Coronary artery (tissue), 2 donors: ENCODE measurements at places on chromosomes 2 and 18.

DNA sequence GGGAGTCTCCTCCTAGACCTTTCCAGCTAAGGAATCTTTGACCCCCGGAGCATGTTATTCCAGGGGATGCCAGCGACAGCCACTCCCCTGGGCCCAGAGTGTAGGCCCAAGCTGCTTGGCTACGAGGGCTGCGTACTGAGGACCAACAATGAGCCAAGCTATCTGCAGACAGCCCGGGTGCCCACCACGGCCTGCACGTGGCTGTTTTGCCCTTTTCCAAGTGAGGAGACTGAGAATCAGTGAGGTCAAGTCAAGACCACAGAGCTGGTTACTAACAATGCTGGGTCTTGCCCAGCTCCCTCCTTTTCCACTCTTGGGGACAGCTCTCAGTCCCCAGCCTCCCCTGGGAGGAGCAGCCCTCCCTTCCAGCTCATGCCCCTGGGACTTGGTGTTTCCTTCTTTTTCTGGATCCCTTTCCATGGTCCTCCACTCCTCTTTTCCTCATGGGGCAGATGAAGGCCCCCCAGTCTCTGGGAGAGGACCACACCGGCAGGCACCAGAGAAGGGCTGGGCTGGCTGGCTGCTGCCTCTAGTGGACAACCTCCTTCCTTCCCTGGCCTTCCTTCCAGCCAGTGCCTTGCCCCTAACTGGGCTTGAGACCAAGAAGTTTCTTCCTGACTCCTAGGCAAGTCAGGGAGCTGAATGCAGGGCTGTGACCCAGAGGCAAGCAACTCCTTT is 550 bp upstream of the MALL start:
- no peak for DNase-seq

DNA sequence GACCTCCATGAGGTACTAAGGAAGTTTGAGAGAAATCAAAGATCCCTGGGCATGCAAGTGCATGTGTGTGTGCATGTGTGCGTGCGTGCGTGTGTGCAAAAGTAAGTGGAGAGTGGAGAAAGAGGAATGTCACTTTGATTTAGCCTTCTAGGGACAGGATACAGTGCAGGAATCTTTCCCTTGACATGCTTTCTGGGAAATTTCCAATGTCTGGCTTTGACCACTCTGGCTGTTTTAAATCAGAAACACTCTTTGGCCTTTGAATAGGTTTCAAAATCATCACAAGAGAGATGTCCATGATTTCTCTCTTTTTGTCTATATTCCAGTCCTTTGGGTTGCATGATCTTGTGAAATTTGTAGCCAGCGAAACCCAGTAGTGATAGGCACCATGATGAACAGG is 162.0 kb downstream of the ALK start:
- no peak for DNase-seq

- DNase-seq = no peak
Observed at GRCh38 chr2:201242571-201243277, 17.6 kb upstream of the CASP8 start.

DNA sequence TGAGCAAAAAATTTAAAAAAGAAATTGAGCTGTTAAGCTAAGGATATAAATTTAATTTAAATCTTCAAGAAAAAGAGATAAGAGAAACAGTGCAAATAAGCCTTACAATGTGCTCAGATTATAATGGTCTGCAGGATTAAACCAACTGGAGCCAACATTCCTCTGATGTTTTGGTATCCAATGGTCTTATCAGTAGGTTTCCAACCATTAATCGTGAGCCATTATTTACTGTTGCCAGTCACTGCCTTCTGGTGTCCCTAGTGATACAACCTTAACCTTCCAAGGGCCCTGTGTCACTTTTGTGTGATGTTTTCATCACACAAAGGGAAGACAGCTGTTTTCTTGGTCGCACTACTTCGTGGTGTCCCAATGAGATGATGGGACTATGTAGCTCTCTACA is 134.5 kb upstream of the CTAGE1 start:
- DNase-seq = no peak

- DNase-seq = no peak
Observed at GRCh38 chr2:1884933-1885580, 140.7 kb upstream of the PXDN start.

DNA sequence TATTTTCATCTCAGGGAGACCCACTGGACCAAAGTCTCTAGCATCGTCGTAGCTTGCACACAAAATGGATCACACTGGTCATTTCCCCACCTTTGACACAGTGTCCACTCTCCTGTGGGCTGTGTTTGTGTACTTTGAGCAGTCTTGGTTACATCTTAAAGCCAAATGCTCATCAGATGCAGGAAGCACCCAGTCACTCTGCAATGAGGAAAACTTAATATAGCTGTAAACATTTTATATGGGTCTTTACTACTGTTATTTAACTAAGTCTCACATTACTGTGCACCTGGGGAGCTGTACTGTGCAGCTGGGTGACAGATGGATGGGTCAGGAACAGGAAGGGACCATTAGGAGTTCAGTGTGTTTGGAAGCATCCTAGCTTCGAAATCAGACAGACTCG is 109.0 kb upstream of the CXCR4 start:
- DNase-seq = no peak

DNA sequence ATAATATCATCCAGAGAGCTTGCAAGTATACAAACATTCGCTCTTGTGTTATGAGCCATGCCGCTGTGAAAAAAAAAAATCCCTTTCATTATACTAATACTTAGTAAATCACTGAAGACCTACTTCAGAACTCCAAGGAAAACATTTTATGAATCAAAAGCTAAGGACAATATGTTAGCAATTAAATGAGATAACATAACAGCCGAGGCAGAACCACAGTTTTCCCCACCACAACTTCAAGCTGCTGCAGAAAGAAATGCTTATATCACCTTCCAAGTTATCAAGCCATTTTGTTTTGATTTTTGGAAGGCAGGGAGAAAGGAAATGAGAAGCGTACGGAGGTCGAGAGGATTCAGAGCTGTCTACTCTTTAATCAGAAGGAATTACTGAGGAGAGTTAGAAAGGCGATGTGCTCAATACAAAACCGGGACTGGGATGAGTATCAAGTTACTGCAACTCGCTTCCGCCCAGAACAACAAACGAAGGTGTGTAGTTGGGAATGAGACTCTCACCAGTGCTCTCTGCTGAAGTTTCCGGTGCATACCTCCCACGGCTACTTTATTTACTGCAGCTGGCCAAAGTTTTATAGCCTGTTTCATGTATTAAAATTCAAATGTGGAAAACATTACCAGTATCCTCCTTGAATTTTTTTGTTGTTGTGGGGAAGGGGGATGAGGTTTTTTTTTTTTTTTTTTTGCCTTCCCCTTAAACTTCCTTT is 292.2 kb upstream of the CCDC68 start:
- no peak for DNase-seq

- no peak for DNase-seq
Observed at GRCh38 chr2:11659851-11660250, 10.1 kb downstream of the NTSR2 start.

DNA sequence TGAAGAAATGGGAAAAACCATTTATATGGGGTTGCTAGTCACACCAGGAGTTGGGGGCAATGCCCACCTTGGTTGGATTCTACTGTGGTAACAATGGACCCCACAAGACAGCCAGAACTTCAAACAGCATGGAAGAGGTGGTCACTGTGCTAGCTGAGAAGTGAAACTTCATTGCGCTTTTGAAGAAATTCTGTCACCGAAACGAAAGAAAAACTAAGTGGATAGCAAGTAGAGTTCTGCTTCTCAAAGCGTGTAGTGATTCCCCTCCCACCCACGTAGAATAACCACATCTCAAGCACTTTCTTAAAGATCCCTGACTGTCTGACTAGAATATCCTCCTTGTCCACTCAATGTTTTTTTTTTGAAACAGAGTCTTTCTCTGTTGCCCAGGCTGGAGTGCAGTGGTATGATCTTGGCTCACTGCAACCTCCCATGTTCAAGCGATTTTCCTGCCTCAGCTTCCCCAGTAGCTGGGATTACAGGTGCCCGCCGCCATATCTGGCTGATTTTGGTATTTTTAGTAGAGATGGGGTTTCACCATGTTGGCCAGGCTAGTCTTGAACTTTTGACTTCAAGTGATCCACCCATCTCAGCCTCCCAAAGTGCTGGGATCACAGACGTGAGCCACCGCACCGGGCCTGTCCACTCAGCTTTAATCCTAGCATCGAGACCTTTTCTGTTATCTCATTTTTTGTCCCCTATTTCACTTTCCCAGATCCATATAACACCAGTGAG is 30.1 kb upstream of the CCL20 start:
- no peak for DNase-seq

DNA sequence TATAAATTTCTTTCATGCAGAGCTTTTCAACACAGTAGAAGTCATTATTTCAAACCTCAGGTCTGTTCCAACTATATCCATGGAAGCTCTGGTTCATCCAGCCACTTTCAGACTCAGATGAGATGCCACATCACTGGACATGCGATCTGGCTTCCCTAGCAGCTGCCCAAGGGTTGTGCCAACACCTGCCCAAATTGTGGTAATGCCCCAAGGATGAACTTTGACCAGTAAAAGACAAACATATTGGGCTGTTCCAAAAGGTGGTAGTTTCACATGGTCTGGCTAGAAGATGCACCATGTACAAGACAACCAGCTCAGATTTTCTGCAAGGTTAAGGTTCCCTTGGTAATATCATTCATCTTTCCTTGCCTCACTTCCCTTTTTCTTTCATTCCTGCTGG is 101.9 kb downstream of the THADA start:
- no peak for DNase-seq

GRCh38 chr2:45935791-45936622 is 284.5 kb downstream of the PRKCE start:
- peak; percentile 98 for DNase-seq

GRCh38 chr2:60794271-60794863 is 38.3 kb downstream of the PAPOLG start:
- DNase-seq = no peak

GRCh38 chr18:37662546-37663339 is 97.1 kb upstream of the CELF4 start:
- no peak for DNase-seq

DNA sequence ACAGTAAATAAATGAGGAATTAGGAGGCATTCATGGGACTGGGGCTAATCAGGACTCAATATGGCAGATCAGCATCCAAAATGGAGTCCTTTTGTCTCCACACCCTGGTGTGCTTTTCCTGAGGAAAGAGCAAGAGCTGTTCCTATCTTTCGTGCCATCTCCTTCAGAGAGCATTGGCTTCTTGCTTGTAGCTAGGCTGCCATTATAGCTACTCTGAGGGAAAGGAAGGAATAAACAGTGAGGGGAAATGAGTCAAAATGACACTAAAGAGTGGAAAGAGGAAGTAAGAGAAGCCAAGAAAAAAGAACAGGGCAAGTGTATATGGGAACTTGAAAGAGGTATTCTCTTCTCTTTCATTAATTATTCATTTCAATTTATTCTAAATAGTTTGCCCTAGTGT is 8.4 kb upstream of the NMI start:
- DNase-seq = no peak

DNA sequence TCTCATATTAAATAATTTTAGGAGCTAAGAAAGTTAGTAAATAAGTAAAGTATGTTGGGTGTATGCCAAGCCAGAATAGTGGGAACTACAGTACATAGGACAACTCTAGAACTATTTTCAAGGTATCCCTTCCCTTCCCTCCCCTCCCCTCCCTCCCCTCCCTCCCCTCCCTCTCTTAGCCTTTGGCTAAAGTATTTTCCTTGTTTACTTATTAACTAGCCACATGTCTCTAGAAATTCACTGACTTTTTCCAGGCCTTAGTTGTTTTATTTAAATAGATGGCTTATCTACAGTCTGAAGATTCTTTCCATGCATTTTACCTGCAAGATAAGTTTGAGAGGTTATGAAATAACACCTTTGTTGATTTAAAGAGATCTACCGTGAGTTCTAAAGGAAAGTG is 402.1 kb downstream of the PARD3B start:
- no peak for DNase-seq

- DNase-seq = no peak
Observed at GRCh38 chr2:131588152-131588873, 60.6 kb downstream of the CCDC74A start.

DNA sequence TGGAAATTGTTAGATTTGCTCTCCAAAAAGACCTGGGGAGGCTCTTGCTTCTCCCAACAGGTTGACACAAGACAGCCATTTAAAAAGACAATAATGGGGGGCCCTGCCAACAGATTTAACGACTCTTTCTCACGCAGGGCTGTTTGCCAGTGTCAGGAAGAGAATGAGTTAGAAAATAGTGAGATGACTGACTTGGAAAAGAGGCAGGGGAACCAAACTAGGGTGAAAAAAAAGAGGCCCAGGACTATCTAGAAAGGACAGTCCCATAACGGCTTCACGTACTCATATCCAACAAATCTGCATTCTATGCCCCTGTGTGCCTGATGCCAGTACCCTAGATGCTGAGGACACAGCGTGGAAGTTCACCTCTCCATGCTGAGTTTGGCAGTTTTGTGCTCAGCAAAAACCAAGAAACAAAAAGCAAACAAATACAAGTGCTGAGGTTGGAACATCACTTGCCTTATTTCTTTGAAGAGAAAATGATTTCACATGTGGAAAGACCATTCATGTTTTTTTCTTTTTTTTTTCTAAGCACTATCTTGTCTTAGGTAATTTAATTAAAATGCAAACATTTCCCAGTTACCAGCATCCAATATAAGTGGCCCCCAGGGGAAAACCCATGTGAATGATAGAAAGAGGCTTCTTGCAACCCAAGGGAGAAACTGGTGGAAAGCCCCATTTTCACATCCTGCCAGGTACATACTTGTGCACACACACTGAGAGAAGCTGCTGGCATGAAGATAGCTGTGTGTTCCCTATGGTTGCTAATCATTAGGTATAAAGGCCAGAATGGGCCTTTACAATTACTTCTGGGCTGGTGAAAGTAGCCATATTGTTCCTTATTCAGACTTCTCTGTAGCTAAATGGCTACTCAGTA is 10.6 kb upstream of the WIPF1 start:
- no peak for DNase-seq

GRCh38 chr18:47842836-47843235 is 87.6 kb downstream of the SMAD2 start:
- no peak for DNase-seq

GRCh38 chr2:63012541-63012940 is 38.1 kb upstream of the OTX1 start:
- no peak for DNase-seq

DNA sequence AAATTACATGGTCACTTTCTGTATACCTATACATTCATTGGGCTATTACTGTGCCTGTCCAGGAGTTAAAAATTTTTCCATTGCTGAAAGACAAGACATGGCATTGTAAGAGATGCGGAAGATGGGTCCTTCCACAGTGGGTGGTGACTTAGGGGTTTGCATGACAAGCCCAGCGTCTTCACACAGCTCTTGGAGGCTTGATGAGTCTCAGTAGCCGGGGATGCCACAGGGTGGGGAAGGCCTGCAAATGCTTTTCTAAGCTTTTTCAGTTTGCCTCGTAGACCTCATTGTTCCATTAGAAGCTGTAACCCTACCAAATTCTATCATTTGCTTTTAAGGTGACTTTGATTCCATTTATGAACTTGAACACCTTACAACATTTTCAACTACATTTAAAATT is 18.1 kb upstream of the MAPRE3 start:
- DNase-seq = no peak

GRCh38 chr2:233189025-233189424 is 62.4 kb upstream of the ATG16L1 start:
- DNase-seq = no peak

- no peak for DNase-seq
Observed at GRCh38 chr18:76604935-76605240, 109.8 kb upstream of the ZNF516 start.
